Kidney epithelial cell (primary cell): ENCODE measurements at places on chromosomes 1 and 21.

- no peak for DNase-seq
Measured at GRCh38 chr1:23594927-23595353, 35.6 kb upstream of the ID3 start.

DNA sequence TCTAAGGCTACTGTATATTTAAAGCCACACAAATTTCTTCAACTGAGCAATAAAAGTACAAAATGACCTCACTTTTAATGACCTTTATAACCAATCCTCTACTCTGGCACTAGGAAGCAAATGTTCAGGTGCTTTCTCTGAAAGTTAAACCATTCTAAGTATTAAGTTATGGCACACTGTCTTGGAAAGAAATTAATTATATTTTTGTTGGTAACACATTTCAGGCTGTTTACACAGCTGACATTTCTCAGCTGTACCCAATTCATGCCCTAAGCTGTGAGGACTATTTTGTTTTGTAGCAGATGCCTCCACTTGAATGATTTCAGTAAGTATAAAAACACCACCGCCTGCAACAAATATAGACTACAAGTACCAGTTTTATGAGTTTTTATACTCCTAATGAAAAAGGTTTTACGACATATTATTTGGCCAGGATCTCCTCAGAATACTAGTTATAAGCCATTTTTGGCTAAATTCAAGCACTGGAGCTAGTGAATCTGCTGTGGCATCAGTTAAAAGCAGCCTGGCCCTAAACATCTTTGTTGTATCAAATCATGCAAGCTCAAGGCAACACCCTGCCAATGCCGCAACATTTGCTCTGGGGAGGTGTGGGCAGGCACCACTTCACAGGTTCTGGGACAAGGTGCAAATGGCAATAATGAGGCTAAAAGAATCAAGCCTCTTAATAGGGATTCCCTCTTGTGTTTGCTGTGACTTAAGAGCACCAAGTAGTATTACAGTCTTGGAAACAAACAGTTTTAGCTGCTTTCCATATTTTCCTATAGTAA, 228.4 kb upstream of the DMRTA2 start:
- no peak for DNase-seq

- DNase-seq, result no peak
Measured at GRCh38 chr1:200245473-200245872, 164.4 kb downstream of the ZNF281 start.

- DNase-seq, result no peak
Measured at GRCh38 chr1:161068306-161069234, 1.1 kb downstream of the ARHGAP30 start.

DNA sequence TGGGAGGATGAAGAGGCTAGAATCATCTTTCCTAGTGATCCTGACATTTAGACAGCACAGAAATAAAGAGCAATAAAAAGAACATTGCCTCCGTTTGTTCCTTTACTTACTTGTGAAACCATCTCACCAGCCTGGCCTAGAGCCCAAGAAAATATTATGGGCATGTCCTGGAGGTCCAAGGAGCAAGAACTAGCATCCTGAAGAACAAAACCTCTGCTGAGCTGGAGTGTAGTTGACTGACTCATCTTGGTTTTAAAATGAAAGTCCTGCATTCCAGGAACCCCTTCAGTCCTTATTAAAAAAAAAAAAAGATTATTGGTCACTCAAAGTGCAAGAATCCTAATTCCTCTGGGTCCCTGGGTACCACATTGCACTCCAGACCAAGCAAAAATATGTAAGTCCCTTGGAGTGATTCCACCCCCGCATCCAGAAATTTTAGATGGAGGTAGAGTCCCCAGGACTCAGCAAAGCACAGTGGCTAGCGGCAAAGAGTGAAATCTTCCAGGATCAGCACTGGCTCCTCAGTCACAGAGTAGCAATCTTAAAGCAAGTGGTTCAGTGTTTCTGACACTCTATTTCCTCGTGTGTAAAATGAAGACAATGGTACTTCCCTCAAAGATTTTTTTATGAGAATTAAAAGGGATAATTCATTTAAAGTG, 7.0 kb downstream of the SMCP start:
- no peak for DNase-seq

DNA sequence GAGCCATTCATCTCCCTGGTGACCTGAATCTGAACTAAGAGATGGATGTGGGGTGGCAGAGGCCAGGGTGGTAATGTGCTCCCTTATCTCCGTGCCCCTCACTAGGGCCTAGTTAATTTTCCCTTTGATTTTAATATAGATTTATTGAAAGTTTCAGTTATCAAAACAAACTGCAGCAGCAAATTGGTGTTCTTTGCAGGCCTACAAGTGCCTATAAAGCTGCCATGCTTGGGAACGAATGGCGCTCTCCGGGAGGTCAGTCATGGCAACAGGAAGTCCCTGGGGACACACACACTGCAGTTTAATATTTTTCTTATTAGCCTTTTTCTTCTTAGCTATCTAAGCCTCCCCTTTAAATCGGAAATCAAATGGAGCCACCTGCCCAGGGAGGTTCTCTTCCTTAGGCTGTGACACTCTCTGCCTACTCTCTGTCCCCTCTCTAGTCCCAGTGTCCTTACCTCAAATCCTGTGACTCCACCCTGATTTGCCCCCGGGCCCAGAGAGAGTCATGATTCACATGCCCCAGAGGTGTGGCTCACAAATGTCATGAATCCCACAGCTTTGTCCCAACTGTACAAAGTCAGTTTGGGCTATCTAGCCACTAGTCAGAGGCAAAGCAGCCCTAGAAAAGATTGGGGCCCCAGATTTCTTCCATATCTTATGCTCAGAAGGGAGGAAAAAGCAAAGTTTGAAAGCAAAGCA, 4.3 kb upstream of the ERI3 start:
- DNase-seq, result no peak

DNA sequence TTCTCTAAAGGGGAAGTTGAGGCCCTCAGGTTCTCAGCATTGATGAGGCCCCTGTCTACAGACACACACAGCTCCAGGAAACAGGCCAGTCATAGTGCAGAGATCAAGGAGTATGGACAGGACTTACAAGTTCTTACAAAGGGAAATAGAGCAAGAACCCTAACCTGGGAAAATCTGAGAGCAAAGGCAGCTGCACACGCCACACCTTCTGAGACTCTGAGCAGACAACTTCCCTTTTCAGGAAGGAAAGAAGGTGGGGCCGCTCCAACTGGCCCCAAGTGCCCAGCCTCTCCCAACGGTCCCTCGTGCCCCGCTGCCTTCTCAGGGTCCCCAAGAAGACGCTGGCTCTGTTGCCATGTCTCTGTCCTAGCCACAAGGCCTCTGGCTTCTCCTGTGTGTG, 3.6 kb downstream of the NOC2L start:
- DNase-seq, result no peak

- DNase-seq, result no peak
Measured at GRCh38 chr1:89169166-89169565, 6.6 kb downstream of the GBP7 start.

DNA sequence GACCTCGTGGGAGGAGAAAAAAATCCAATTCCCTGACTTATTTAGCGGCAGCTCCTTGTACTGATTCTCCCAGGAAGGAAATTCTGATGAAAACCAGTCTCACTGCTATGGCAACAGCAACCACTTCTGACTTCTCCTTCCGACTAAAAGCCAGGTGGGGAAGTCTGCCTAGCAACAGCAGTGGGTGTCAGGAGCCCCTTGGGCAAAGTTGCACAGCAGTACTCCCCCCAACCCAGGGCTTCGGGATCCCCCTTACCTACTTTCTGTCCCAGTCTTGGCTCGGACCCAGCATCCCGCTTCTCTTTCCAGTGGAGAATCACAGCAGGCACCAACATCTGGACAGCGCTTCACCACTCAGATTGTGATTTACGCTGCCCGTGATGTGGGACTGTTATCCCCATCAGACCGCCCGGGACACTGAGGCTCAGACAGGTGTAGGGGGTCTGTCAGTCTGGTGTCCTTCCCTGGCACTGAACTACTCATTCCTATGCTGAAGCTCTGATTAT, 24.6 kb downstream of the NKAIN1 start:
- no peak for DNase-seq

DNA sequence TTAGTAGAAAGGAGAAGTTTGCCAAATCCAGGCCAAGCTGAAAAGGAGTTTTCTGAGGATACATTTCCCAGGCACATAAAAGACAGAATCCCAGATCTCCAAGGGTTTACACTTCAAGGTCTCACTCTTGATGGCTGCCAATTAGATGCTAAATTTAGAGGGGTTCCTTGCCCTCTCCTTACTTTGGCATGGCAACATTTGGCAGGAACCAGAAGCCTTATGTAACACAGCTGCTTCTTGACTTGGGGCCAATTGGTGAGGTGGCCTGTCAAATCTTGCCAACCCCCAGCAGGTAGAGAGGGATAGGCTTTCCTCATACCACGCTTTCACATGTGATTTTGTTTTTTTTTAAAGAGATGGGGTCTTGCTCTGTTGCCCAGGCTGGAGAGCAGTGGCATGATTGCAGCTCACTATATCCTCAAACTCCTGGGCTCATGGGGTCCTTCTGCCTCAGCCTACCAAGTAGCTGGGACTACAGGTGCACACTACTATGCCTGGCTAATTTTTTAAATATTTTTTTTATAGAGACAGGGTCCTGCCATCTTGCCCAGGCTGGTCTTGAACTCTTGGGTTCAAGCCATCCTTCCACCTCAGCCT, 25.2 kb upstream of the NKAIN1 start:
- DNase-seq, result no peak

DNA sequence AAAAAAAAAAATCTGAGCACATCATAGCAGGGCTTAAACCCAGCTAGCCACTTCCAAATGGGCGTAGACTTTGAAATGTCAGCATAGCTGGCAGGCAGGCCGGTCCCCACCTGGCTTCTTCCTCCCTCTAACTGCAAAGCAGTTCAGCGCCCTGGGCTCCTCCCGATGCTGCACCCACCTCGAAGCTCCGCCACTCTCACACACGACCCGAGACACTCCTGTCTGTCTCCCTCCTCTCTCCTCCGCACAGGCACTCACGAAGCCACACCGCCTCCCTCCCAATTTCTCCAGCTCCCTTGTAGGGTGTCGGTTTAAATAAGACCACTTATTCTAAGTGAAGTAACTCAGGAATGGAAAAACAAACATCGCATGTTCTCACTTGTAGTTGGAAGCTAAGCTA, 301.3 kb downstream of the NPHP4 start:
- DNase-seq, result no peak

DNA sequence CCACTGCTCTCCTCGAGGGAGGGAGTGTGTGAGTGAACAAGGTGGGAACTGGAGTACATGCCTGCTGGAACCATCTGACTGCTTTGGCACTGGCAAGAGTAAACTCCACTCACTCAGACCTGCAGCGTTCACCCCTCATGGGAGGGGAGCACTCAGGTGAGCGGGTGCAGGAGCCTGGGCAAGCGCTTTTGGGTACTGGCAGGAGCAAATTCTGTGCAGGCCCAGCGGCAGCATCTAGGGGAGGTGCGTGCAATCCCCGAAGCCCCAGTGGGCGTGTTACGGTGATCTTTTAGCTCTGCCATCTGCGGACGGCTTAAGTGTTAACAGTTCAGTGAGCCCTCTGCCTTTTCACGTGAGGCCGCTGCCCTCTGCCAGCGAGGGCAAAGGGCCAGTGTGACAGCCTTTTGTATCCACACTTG, 127.4 kb downstream of the PATJ start:
- DNase-seq, result no peak

GRCh38 chr1:65264197-65264929, 45.0 kb upstream of the DNAJC6 start:
- no peak for DNase-seq

- no peak for DNase-seq
Measured at GRCh38 chr1:247089616-247090375, 11.2 kb upstream of the ZNF670 start.

DNA sequence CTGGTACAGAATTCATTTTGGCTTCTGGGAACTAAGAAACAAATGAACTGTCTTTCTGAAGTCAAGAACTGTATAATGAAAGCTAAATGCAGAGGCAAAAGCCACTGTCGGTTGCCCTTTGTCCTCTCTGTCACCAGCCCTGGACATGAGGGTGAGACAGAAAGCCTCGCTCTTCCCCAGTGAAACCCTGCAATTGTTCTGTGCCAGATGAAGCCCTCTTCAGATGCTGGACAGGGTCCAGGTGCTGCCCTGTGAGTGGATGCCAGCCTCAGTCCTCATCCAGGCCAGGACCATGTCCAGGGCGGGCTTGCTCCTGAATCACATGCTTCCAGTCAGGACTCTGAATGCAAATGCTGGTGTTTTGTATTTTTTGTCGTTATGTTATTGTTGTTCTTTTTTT, 138.7 kb downstream of the RUNX1 start:
- no peak for DNase-seq

- no peak for DNase-seq
Measured at GRCh38 chr21:31191553-31191952, 152.5 kb downstream of the TIAM1 start.

DNA sequence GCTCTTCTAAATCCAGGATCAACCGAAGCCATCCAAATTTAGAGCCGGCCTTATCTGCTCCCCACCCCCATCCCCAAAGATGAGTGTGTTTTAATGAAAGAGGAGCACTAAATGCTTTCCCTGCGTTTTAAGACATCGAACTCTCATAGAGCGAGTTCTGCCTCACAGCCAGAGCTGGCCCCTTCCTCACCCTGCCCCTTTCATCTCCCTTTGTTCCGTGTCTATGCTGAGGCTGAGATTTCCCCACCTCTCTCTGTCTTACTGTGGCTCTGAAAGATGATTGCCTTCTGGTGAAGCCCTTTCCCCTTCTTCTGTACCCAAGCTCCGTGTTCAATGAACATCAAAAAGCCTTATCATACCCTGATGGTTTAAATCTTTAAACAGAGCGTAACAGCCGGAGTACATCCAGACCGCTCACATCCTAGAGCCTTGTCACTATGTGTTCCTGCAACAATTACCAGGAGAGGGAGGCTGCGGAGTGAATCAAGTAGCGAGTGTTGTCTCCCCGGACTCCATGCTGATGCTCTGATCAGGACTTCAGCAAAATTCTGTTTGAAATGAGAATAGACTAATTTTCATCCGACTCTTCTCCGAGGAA, 110.1 kb downstream of the ZNF326 start:
- DNase-seq, result no peak

GRCh38 chr21:43345746-43346409, 81.1 kb downstream of the SIK1 start:
- no peak for DNase-seq

- DNase-seq, result no peak
Measured at GRCh38 chr1:118081387-118081786, 103.6 kb downstream of the SPAG17 start.

GRCh38 chr1:211619033-211619996, 40.4 kb upstream of the SLC30A1 start:
- no peak for DNase-seq

DNA sequence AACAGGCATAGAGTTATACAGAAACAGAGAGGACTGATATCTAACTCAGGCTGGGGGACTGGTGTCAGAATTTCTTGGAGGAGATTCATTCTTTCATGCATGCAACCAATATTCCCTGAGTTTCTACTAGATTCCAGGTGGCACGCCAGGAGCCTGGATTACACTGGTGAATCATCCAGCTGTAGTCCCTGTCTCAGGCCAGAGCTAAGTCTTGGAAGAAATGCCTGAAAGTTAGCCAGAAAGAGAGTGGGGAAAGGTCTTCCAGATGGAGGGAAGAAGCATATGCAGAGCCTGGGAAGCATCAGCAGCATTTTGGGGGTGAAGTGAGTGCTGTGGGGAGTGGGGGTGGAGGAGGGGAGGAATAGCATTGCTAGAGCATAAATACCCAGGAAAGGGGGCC, 239.1 kb downstream of the OMA1 start:
- no peak for DNase-seq
